ENCODE measurements at places on chromosomes 2 and 18.

GRCh38 chr2:234075518-234075915 lies 25.0 kb downstream of the SPP2 start:
- DNase-seq = no peak

- no peak for DNase-seq
Measured at GRCh38 chr2:6036211-6036610, 344.0 kb downstream of the SOX11 start.

DNA sequence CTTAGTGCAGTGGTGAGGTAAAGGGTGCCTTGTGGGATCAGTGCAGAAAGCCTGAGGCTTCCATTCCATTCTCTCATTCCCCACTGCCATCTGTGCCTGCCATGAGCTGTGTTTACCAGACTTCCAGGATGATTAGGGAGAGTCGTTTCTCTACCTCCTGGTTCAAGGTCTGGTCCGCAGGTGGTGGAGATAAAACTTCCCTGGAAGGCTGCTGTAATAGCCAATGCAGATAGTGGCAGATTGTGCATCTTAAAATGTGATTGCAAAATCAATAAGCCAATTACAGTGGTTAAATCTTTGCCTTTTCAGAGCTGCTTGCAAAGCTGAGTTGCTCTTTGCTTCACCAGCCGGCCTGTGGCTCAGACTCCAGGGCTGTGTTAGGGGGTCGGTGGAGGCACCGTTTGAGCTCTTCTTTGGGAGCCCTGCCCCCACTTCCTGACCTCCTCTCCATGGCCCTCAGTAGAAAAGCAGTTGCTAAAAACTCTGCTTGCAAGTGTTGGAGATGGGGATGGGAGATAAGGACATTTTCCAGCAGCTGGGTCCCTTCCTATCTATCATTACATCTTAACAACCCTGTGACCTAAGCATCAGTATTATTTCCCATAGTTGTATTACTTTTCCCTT lies 95.2 kb upstream of the HS6ST1 start:
- DNase-seq = no peak

- DNase-seq = no peak
Measured at GRCh38 chr2:10101491-10101890, 21.0 kb upstream of the RRM2 start.
